AML-193 (cell line): ENCODE measurements at places on chromosomes 5 and 9.

DNA sequence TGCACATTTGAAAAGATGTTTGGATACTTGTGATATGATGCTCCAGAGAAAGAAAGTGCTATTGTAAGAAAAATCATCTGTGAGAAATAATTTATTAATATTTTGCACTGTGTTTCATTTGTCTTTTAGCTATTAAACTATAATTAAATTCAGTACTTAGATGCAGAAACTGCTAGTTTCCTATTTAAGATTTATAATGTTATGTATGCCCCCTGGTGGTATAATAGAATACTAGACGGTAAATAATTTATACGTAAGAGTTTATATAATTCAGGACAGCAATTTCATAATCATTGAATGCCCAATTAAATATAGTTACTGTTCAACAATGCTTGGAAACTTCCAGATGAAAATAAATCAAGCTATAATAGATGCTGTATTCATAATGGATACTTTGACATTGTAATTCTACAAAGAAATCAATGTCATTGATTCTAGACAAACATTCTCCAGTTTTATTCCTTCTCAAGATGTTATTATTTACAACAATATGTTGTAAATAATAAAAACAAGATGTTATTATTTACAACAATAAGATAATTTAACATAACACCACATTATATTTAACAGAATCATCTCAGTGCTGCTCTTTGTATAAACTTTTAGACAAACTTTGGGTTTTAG is 101.0 kb downstream of the TMEM232 start:
- DNase-seq: peak; percentile 51

DNA sequence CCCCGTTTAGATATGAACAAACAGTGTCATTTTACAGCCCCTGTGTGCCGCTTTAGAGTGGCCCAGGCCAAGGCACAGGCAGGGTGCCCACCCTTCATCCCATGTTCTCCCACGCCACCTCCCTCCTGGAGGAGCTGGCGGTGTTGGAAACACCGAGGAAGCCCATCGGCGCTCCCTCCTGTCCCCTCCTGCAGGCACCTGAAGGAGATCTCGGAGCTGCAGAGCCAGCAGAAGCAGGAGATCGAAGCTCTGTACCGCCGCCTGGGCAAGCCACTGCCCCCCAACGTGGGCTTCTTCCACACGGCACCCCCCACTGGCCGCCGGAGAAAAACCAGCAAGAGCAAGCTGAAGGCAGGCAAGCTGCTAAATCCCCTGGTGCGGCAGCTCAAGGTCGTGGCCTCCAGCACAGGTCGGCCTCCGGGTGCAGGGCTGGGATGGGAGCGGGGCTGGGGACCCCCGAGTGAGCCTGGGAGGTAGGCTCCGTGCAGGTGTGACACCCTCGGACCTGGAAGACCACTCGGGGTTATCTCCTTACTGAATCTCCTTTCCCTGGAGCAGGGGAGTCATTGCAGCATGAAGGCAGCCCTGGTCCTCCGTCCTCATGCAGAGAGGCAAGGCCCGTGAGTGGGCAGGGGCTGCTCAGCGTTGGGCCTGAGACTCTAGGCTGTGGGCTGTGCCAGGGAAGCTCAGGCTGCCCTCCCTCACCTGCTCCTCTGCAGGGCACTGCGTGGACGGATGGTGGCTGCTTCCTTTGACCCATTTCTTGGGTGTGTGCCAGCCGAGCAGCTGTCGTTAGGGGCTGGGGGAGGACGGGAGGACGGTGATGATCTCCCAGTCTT is 113.9 kb downstream of the WNK2 start:
- no peak for DNase-seq

- DNase-seq: no peak
These were observed 691.1 kb upstream of the C9orf72 start for GRCh38 chr9:28264368-28264767.

- no peak for DNase-seq
These were observed 189.3 kb upstream of the MAST4 start for GRCh38 chr5:66406761-66407336.

DNA sequence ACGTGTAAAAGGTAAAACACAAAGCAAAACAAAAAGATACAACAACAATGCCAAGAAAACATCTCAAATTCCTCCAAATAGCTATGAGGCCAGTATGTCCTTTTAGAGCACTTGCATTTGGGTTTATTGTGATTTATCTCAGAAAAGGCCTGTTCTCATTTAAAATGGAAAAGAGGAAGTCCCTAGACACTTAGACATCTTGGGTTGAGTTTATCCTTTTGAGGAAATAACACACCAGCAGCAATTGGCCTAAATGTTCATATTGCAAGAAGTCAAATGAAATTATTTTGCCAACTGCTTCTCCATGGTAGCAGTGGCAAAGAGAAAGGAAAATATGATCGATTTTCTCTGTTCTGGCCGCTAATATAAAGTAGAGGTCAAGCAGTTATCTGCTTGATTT is 43.6 kb upstream of the TRMT10B start:
- peak; percentile 3 for DNase-seq

- DNase-seq: no peak
These were observed 75.6 kb upstream of the SLC44A1 start for GRCh38 chr9:105168870-105169319.

DNA sequence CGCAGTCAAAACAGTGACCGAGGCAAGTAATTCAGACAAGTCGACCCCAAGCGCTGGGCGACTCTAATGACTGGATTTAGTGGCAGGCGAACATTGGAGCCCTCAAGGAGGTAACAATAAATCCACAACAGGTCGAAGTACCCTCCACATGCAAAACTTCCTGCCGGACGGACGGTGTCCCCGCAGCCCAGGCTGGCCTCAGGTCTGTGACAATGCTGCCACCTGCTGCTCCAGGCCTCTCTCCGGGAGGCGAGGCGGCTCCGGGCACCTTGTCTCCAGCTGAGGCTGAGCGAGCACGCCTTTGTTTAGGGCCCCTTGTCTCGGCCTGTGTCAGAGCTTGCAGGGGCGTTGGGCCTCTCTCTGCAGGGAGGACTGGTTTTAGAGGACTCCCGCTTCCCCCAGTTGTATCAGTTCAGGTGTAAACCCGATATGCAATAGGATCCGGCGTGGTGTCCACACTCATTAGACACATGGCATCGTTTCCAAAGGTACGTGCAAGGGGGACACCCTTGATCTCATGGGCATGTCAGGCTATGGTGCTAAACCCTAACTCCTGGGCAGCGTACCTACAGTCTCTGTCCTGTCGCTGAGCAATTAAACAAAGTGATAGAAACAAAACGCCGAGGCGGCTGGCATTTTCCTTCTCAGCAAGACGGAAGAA is 628.0 kb upstream of the ADAMTS16 start:
- DNase-seq: no peak

DNA sequence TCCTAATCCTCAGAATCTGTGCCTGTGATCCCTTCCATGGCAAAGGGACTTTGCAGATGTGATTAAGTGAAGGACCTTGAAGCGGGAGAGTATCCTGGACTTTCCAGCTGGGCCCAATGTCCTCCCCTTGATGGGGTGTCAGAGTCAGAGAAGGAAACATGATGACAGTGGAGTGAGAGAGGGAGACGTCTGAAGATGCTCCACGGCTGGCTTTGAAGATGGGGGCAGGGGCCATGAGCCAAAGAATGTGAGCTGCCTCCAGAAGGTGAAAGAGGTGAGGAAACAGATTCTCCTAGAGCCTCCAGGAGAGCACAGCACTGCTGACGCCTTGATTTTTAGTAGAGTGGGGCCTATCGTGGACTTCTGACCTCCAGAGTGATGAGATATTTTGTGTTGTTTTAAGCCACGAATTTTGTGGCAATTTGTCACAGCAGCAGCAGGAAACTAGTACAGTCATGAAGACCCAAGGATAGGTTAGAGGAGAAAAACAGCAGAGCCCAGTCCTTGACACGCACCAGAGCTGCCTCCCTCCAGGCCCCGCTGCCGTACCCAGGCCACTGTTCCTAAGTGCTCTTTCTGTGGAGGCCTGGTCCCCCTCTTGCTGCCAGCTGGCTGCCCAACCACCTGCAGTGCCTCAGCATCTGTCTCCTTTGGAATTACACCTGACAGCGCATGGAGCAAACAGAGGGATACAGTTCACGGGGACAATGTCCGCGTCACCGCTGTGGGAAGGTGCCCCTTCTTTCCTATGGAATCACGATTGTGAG is 78.1 kb downstream of the MACROH2A1 start:
- no peak for DNase-seq

GRCh38 chr9:1047591-1048230 is 2.4 kb upstream of the DMRT2 start:
- DNase-seq: no peak

DNA sequence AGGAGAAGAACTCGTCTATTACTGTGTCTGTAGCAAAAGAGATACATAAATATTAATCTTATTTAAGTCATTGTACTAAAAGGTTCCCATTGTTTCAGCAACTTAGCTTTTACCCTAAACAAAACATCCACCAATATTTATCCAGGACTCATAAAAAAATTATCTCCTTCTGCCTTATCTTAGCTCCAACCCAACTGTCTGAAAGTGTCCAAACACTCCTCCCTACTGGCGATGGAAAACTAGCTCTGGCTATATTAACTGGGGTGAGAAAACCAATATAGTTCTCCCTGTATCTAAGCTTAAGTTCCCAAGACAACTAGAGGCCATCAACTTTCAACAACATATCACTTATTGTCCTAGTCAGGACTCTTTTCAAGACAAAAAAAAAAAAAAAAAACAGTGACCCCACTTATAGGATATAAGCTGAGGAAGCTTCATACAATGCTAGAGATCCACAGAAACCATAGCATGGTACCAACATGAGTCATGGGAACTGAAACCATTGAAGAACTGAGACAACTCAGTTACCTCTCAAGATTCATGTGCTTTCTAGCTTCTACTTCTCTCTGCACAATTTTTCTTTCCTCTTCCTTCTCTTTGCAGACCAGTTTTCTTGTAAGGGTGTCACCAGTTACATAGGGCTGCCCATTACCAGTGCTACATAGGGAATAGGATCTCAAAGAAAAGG is 150.7 kb upstream of the RASA1 start:
- DNase-seq: no peak

DNA sequence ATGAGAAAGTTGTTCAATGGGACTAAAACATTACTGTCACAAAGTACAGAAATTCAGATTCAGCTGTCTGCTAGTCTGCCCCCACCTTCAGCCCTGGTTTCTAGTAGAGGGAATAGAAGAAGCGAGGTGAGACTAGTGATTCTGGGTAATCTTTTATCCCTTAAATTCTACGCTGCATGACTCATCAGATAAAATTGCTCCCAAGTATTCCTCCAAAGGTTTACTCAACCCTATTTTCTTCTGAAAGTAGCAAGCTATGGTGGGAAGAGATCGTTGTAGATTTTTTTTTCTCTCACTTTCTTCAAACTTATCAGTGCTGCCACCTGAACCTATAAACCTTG is 318.9 kb upstream of the RIOK2 start:
- DNase-seq: no peak

DNA sequence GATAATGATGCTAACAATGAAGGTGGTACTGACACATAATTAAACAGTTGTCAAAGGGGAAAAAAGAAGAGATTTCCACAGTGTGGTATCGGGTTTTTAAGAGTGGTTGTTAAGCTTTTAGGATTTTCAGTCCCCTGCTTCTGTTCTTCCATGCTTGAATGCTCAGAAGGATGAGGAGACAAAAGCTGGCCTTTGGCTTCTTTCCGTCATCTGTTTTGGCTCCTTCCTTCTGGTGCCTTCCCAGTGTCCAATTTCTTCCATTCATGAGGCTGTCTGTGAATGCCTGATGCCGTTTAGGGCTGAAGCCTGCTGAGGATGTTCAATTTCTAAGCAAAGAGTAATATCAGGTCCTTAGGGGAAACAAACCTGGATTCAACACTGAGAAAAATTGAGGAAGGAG is 179.6 kb upstream of the GLRA1 start:
- no peak for DNase-seq

DNA sequence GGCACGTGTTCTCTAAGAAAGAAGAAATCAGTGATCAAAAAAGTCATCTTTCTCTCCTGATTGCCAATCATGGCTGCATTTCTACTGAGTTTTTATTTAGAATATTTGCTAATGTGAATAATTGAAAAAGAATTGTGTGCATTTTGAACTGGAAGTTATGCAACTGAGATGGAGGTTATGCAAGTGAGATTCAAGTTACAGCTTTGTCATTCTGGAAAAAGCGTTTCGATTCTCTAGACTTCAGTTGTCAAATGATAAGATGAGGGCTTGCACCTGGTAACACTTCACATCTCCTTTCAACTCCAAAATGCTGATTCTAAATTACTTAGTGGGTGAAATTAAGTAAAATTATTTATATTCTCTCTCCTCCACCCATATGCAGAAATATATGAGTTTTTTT is 36.4 kb downstream of the C6 start:
- no peak for DNase-seq

- peak; percentile 61 for DNase-seq
These were observed 138.0 kb upstream of the KCNN2 start for GRCh38 chr5:114223866-114224265.

- no peak for DNase-seq
These were observed 181.3 kb downstream of the GRIA1 start for GRCh38 chr5:153671653-153672346.

- no peak for DNase-seq
These were observed 49.5 kb downstream of the DAB2IP start for GRCh38 chr9:121700832-121701419.
